Glutamatergic neuron (in vitro differentiated cells): ENCODE measurements at places on chromosomes 6 and 20.

DNA sequence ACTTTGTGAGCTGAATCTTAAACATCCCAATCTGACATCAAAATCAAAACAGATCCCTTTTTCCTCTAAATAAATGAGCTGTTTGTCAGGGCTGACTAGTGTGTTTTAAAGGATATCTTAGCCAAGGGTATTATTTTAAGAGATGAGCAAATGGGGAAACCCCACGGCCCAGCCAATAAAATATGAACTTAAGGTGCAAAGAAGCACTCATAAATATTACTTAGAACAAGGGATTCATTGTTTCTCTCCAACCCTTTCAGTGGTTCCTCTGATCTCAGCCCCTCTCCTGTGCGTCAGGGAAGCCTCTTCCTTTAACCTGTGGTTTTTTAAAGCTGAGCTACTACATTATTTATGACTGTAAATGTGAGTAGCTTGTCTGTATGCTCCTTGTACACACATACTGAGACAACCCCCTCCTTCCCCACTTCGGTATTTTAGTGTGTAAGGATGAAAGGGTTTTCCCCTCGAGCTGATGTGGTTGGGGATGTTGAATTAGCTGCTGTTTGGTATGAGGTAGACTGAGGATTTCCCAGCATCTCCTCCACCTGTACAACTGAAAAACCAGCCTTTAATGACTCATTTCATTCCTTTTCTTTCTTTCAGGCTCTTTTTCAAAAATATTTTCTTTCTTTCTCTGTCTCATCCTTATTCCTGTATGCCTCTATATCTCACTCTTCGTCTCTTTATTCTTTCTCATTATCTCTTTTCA is 6.5 kb downstream of the BMP5 start:
- no peak for DNase-seq

DNA sequence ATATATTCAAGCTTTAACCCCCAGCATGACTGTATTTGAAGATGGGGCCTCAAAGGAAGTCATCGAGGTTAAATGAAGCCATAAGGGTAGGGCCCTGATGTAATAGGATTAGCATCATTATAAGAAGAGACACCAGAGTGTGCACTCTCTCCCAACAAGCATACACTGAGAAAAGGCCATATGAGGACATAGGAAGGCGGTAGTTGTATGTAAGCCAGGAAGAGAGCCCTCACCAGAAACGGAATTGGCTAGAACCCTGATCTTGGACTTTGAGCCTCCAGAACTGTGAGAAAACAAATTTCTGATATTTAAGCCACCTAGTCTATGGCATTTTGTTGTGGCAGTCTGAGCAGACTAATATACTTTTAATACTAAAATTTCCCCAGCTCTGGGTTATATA is 150.1 kb upstream of the STXBP5 start:
- no peak for DNase-seq

DNA sequence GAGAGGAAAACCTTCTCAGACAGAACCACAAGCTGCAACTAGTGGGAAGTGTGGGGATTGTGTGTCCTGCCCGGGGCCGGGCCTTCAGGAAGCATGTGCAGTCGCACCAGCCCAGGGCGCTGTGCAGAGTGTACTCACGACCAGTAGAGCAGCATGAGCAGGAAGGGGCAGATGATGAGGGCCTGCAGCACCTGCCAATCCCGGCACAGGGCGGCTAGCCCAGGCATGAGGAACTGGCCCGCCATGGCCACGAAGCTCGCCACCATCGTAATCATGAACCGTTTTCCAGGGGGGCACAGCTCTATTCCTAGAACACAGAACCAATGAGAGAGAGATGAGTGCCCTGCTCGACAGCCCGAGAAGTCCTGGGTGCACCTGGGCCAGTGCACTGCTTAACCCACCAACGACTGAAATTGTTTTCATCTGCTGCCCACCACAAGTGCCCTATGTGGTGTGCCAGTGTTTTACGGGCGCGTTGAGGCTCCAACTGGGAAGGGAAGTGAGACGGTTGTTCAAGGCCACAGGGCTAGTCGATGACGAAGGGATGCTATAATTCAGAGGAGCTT is 65.0 kb downstream of the PSMG4 start:
- DNase-seq: no peak

GRCh38 chr6:100889351-100889750 is 8.2 kb upstream of the ASCC3 start:
- DNase-seq: no peak

DNA sequence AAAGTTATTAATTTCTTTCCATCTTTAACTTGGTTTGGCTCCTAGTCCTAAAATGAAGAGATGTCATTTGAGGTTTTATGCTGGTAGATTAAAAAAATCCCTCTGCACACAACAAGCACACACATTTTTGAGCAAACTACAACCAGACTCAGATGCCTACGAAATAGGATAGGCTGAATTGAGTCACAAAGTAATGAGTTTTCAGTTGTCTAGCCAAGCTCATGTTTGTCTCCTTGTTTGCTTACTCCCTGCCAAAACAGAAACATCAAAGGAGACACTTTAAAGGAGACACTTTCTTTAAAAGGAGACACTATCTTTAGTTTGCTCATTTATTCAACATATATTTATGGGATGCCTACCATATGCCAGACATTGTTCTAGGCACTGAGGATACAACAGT is 56.2 kb downstream of the TPBG start:
- DNase-seq: no peak

DNA sequence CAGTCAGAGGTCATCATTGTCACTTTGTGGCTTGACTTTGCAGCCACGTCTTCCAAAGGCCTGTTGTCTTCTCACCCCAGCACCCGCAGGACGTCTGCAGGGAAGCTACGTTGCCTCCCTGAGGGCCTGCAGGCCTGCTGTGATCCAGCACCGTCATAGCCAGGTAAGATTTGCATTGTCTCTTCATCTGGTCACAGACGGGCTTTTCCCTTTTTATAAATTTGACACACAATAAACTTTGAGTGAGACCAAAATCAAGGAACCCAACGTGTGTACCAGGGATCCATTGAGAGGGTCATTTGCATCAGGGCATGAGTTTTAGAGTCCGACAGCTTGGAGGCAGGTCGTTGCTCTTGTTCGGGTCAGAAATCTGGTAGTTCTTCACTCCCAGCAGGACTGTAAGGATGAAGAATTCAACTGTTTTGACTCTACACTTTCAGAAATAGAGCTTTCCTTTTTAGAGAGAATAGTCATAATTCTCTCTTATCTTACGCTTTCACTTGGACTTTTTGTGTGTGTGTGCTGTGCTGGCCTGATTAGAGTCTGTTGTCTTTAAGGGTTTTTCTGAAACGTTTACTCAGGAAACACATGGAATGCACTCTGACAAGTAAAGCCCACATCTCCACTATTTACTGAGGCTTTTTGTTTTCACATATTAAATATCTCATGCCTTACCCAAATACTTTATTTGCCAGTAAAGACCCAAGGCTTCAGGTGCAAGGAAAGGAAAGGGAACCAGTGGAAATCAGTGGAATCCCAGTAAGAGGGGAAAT is 177.2 kb upstream of the TAB2 start:
- no peak for DNase-seq

DNA sequence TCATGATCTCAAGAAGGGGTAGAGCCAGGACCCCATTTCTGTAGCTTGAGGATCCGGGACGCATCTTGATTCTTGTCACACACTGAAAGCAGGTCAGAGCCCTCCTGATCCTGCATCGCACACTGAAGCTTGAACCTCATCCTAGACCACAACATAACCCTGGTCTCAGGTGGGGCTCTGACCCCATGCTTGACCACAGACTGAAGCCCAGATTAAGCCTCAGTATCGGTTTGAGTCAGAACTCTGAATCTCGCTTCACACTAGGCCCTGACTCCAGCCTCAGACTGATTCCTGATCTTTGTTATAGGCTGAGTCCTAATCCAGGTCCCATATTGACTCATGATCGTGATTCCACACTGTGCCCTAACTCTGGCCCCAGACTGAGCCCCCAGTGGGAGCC is 8.5 kb upstream of the RSPO4 start:
- DNase-seq: no peak

GRCh38 chr6:63734923-63735322 is 99.3 kb downstream of the PHF3 start:
- no peak for DNase-seq

DNA sequence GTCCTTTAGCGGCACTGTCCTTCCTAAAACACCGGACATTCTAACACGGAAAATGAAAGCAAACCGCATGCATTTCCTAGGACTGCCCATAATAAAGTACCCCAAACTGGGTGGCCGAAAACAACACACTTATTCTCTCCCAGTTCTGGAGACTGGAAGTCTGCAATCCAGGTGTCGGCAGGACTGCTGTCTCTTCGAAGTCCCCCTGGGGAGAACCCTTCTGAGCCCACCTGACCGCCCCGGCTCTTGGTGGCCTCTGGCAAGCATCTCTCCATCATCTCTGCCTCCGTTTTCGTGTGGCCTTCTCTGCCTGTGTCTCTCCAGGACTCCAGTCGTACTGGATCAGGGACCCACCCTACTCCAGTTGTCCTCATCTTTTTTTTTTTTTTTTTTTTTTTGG is 55.4 kb downstream of the SYNJ2 start:
- DNase-seq: no peak

- no peak for DNase-seq
Observed at GRCh38 chr6:33620158-33620855, 815 bp upstream of the ITPR3 start.

GRCh38 chr6:10779076-10779475 is 31.5 kb downstream of the TMEM14B start:
- no peak for DNase-seq

GRCh38 chr6:116547358-116547757 is 1.9 kb upstream of the TRAPPC3L start:
- DNase-seq: no peak

DNA sequence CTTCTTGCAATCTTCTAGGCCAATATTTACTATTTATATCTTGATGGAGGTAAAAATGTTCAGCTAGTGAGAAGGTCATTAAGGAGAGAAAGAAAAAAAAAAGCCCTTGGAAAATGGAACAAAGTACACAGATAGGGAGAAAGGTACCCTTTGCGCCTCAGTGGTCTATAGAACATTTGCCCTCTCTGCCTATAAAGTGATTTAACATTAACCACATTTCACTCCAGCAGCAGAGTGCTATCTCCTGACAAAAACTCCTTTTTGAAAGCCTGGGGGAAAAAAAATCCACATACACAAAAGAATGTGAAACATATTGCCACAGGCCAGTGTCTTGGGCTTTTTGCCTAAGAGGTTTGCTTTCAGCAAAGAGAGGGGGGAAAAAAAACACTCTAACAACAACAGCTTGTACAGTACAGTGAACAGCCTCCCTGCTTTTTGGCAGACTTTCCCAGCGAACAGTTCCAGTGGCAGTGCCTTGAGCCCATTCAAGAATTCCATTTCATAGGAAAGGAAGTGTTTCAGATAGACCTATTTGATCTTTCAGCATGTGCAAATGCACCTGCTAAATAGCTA is 695 bp downstream of the ARHGAP18 start:
- DNase-seq: no peak

DNA sequence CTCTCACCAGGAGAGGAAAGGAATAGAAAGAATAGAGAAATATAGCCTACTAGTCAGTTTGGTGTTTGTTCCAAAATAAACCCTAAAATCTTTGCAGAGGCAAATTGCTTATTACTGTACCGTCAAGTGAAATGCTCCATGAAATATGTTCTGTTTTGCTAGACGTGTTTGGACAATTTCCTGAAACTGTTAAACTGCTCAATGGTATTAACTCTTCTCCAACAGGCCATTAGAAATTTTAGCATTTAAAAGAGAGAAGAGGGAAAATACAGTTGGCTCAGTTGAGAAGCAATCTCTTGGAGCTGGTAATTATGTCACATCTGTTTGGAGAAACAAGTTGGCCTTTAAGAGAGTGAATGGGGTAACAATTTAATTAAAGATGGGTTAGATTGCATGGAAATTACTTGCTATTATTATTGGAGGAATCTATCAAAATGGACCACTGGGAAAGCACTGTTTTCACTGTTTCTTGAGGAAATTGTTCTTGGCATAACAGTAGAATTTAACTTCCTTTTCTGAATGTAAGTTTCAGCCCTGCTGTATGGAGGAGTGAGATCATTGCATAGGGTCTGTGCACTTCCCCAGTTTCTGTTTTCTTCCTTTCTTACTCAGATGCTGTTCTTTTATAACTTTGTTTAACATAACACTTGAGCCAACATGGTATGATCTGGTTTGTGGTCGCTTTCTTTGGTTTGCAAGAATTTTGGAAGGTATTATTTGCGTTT is 373.6 kb downstream of the PLCB1 start:
- no peak for DNase-seq

DNA sequence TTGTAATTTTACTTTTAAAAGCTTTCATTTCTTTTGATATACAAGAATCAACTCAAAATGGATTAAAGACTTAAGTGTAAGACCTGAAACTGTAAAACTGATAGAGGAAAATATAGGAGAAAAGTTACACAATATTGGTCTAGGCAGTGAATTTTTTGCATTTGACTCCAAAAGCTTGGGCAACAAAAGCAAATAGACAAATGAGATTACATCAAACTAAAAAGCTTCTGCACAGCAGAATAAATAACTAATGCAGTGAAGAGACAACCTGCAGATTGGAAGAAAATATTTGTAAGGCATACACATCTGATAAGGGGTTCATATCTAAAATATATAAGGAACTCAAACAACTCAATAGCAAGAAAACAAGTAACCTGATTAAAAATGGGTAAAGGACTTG is 3.0 kb downstream of the GABRR1 start:
- no peak for DNase-seq

GRCh38 chr6:15882915-15883314 is 220.1 kb upstream of the DTNBP1 start:
- DNase-seq: no peak

GRCh38 chr6:89667872-89668556 is 29.5 kb upstream of the LYRM2 start:
- DNase-seq: no peak

DNA sequence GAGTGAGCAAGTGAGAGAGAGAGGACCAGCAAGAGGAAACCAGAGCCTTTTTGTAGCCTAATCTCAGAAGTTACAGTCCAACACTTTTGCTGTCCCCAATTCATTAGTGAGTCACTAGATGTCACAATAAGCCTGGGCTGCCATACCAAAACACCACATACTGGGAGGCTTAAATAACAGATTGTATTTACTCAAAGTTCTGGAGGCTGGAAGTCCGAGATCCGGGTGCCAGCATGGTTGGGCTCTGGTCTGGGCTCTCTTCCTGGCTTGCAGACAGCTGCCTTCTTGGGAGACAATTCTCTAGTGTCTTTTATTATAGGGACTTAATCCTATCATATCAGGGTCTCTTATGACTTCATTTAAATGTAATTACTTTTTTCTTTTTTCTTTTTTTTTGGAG is 50.7 kb upstream of the FERMT1 start:
- no peak for DNase-seq

GRCh38 chr20:32828029-32828680 is 8.4 kb downstream of the MAPRE1 start:
- DNase-seq: no peak

GRCh38 chr6:82025271-82025670 is 222.3 kb downstream of the IBTK start:
- DNase-seq: no peak

GRCh38 chr6:107668743-107669474 is 155.2 kb downstream of the SCML4 start:
- DNase-seq: no peak
